ENCODE measurements at places on chromosomes 3 and 15.

GRCh38 chr3:18512007-18512406, 86.9 kb upstream of the SATB1 start:
- DNase-seq, result no peak

DNA sequence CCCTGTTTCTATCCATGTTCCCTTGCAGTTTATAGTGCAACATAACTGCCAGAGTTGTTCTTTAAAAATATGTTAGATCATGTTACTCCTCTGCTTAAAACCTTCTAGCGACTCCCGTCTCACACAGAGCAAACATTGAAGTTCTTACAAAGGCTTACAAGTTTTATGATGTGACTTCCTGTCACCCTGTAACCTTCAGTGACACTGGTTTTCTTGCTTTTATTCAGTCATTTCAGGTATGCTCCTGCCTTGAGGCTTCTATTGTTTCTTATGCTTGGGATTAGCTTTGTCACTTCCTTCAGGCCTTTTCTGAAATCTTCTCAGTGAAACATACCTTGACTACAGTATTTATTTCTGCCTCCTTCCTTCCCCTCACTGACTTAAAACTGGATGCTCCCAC, 252.1 kb downstream of the DOCK3 start:
- no peak for DNase-seq

DNA sequence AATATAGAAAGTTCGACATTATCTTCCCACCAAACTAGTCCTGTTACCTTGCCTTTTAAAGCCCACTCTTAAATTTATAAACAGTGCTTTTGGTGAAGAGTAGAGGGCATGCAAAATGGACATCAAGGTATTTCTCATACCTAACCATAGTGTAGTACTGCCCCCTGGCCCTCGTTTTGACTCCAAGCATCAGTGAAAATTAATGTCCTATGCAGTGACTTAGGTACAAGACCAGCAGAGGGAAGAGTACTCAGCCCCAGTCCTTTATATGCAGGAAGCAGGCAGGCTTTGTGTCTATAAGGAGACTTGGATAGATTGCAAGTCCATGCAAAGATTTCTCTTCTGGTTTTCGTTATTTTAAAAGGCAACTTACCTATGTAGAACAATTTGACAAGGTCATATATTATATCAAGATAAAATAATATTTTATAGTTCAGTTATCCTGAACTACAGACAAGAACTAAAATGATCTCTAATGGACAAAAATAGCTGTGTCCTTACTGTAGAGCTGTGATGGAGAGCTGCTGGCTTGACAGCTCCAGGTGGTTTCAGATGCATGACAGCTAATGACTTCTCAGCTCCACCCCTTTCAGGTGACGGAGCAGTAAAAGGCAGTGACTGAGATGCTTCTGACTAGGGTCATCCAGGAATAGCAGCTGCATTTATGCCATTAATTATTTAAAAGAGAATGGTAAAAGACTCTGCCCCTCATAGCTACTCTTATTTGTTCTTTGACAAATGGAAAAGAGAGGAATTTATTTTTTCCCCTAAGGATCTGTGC, 646.1 kb downstream of the SQOR start:
- DNase-seq, result no peak

- DNase-seq, result no peak
Observed at GRCh38 chr15:65902373-65902772, 33.1 kb downstream of the RAB11A start.

GRCh38 chr3:88123526-88123925, 26.2 kb upstream of the C3orf38 start:
- no peak for DNase-seq

GRCh38 chr3:122415104-122415744, 638 bp downstream of the WDR5B start:
- DNase-seq, result no peak

DNA sequence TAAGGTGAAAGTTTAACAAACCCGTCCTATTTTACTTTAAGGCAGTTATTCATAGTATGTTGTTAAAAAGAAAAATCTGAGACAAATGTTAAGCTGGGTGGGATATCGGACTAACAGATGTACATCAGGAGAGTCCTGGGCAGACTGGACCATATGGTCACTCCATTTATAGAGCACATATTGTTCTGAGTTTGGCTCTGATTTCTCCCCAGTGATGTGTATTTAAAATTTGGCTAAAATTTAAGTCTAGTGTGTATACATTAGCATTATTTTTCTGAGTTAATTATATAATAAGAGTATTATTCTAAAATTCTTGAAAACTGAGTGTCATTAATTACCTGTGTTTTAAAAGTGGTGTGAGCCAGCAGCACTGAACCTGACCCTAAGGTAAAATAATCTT, 6.1 kb downstream of the GMPS start:
- DNase-seq, result no peak

- DNase-seq, result peak; percentile 64
Observed at GRCh38 chr3:129829640-129830039, 63.9 kb downstream of the TMCC1 start.

GRCh38 chr15:78810362-78811123, 721 bp downstream of the ADAMTS7 start:
- no peak for DNase-seq

DNA sequence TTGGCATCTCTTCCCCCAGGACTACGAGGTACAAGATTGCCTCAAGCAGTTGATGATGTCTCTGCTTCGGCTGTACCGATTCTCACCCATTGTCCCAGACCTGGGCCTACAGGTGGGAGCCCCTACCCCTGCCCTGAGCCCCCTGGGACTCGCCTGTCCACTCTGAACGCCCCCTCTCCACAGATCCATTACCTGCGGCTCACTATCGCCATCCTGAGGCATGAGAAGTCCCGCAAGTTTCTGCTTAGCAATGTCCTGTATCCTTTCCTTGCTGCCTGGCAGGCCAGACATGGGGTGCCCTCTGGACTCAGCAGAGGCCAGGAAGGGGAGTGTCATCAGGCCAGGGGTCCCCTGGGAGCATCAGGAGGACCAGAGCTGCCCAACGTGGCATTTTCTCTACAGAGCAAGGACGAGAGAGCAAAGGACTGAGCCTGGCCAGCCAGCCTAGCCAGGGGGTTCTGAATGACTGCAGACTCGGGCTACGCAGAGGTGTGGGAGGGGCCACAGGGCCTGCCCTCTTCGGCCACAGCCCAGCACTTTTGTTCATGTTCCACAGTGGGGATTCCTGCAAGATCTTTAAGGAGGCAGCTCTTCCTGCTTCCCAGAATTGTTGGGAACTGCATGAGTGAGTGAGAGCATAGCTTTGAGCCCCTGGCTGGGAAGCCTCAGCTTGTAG, 11.2 kb downstream of the RNF123 start:
- DNase-seq, result no peak

- DNase-seq, result no peak
Observed at GRCh38 chr3:51975852-51976549, 1.1 kb downstream of the ABHD14A start.

DNA sequence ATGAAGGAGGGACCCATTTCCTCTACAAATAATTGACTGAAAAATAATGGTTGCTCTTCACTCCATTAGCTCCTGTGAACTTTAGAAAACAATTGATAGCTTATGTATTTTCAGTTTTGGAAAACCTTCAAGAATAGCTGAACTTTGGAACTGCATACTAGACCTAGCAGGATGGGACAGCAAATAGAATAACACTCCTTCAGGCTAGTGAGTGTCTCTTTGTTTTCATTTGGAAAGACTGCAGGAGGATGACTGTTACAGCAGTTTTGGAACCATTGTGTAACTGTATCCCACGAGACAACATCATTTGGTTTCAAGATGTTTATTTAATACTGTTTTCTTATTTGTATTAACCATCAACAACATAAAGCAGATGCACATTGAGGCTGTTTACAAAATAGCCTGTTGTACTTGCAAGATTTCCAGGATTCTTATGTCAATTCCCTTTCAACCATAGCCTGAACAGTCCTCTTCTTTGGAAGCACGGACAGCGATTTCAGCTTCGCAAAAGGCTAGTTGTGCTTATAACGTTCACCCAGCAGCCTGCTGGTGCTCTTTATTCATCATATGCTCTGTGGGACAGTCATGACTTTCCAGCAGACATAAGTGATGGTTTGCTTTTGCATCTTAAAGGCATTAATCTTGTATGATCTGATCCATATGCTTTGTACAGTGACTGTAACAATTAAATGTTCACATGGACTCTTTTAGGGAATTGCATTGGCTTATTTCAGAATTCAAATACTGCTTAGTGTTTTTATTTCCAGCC, 335.5 kb downstream of the IL5RA start:
- DNase-seq, result no peak

GRCh38 chr3:129602730-129603560, 3.5 kb downstream of the PLXND1 start:
- no peak for DNase-seq

GRCh38 chr3:45109771-45110508, 36.2 kb downstream of the CDCP1 start:
- no peak for DNase-seq

- no peak for DNase-seq
Observed at GRCh38 chr3:50584391-50584790, 15.1 kb downstream of the HEMK1 start.

DNA sequence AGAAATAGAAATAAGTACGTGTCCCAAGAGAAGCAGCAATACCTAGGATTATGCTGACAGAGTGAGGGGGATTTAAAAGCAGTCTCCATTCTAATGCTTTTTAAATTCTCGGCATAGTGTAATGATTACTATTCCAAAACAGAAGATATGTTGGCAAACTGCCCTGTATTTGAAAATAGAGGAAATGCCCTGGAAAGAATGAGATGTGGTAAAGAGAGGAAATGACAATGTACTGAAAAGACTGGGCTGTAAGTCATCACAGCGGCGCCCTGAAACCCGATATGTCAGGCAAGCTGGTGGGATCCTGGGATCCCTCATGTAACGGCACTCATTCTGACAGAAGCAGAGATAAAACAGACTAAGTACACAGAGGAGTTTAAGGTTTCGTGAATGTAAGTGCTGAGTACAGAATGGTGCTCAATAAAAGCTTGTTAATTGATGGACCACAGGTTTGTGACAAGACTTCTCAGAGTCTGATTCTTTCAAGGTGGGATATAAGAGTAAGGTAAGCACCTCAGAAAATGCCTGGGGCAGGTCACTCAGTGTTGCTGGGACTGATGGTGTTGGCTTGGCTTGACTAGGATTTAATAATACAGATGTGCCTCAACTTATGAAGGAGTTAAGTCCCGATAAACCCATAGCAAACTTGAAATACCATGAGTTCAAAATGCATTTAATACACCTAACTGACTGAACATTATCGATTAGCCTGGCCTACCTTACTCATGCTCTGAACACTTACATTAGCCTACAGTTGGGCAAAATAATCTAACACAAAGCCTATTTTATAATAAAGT, 91.4 kb downstream of the NFKBIZ start:
- no peak for DNase-seq

GRCh38 chr3:55709411-55710012, 222.4 kb upstream of the WNT5A start:
- peak; percentile 19 for DNase-seq

Data from NCI-H446 (cell line).